ENCODE measurements at places on chromosomes 1 and 21.

DNA sequence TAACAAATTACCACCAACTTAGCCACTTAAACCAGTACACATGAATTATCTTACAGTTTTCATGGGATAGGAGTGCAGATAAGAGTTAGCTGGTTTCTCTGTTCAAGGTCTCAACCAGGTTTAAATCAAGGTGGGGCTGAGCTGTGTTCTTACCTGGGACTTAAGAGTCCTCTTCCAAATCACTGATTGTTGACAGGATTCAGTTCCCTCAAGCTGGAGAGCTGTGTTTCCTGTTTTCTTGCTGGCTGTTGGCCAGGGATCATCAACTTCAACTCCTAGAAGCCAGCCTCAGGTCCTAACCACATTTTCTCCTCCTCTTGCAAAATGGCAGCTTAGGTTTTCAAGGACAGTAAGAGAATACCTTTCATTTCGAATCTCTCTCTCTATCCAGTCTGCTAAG lies 123.8 kb upstream of the CHRM3 start:
- DNase-seq = no peak

DNA sequence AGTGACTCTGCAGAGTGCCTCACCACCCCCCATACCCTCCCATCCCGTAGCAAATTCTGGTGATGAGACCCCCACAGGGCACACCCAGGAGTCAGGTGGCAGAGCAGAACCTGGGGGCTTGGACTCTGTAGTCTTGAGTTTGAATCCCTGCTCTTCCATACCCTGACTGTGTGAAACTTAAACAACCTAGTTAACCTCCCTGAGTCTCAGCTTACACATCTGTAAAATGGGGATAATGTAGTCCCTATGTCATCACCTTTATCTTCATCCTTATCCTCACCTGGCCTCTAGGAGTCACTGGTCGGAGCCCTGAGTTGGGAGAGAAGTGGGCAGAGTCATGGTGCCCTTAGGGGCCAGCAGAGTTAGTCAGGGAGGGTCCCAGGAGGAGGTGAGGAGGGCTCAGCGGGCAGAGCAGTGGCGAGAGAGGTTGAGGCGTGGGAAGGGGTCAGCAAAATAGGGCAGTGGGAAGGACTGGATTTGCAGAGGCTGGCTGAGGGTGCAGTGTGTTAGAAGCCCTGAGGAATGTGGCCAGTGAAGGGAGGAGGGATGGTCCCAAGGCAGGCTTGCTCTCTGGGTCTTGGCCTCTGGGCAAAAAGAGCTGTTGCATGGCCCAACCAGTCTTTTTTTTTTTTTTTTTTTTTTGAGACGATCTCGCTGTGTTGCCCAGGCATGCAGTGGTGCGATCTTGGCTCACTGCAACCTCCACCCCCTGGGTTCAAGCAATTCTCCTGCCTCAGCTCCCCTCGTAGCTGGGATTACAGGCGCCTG lies 18.6 kb downstream of the C1orf167 start:
- no peak for DNase-seq

- DNase-seq = no peak
Observed at GRCh38 chr1:89581859-89582258, 51.1 kb upstream of the LRRC8C start.

DNA sequence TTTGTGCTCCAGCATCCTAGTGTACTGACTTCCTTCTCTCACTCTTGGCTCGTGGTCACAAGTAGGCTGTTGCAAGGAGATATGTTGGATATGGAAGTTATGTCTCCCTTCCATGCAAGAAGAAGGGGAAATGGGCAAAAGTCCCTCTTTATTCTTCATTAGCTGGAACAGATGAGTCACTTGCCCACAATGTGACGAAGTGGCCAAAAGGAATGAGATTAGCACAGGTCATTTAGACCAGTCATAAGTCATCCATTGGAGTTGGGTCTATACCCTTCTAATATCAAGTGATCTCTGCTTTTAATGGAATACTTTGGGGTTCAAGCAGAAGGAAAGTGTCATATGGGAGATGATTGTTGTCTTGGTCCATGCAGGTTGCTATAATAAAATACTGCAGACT lies 91.2 kb upstream of the NGF start:
- DNase-seq = no peak

DNA sequence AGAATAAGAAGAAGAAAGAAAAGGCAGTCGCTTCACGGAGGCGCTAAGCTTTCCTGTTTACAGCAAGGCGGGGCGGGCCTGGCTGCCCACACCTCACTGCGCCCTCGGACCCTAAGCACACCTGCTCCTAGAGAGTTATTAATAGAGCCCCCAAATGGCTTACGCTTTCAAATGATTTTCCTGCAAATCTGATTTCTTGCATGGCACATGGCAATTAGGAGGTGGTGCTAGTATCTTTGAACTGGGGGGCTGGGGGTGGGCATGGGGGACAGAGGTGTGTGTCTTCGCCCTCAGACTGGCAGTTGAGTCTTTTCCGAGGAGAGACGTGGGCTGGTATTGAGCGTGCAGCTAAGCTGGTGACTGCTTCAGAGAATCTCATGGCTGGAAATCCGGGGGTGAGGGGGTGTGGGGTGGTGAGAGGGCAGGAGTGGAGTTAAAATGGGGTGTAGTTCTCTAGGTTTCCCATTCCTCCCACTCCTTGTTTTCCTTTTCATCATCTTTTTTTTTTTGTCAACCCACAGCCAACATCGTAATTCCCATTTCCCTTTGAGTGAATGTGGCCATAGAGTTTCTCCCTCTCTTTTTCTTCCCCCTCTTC lies 1.3 kb downstream of the S1PR1 start:
- no peak for DNase-seq

- DNase-seq = no peak
Observed at GRCh38 chr1:188170411-188170810, 1341.7 kb downstream of the PLA2G4A start.

DNA sequence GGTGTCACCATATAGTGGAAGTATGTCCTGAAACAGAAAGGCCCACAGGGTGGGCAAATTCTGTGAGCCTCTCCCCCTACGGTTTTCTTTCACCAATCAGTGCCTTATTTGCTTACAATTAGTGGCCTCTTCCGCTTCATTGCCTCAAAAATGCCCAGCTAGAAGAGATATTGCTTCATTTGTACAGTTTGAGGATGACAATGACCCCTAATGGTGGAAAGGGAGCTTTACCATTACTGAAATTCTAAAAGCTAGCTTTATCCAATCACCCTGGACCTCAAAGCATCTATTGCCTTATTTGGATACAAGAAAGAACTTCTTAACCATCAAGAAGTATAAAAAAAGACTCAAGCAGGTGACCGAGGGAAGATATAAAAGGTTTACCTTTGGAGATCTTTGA lies 49.6 kb downstream of the LRRC71 start:
- no peak for DNase-seq

DNA sequence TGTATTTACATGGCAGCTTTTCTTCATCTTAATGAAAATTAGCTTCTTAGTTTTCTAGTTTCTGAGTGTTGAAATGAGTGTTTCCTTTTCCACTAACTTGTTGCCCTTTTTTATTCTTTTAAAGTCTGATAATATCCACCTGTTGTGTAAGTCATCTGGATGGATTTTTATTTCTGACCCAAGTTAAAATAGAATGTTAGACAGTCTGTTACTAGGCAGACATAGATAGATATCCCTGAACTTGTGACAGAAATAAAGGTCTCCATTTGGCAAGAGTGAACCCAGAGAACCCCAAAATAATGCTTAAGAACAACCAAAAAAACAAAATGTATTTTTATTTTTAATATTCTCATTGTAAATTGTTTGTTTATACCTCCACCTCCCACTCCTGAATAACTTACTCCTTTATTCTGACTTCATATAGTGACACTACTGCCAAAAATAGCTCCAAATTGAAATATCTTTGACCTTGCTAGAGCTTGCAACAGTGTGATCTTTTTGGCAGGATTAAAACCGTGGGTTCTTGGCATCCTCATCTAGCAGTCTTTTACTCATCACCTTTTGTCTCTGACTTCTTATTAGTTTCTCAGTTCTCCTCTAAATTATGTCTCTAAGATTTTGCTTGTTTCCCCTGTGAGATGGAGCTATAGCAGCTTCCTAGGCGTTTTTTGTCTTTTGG lies 26.9 kb upstream of the SH3D21 start:
- DNase-seq = no peak

DNA sequence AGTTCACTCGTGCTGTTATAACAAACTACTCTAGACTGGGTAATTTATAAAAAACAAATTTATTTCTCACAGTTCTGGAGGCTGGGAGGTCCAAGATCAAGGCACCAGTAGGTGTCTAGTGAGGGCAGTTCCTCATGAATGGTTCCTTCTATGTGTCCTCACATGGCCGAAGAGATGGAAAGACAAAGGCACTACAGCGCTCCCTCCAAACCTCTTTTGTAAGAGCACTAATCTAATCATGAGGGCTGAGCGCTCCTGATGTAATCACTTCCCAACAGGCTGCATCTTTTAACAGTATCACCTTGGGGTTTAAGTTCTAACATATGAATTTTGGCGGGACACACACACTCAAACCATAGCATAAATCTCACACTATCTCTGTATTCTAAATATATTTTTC lies 54.0 kb upstream of the KANK4 start:
- DNase-seq = no peak

DNA sequence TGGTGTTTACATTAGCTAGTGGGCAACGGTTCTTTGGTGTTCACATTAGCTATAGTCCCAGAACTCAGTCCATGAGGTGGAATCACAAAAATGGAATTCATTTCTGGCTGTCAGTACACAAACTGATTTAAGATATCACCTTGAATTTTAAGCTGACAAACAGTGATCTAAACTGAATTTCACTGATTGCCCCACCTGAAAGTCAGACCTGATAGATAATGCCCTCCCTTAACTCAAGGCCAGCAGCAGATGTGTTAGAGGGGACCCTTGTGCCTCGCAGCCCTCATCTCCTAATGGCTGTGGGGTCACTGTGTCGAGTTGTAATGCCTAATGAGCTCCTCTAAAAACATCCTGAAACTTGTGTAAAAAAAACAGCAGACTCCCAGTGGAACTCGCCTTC lies 8.6 kb downstream of the ARF1 start:
- DNase-seq = no peak

- no peak for DNase-seq
Observed at GRCh38 chr1:16375521-16376340, 8.7 kb downstream of the SZRD1 start.

- no peak for DNase-seq
Observed at GRCh38 chr1:7257225-7257624, 472.0 kb downstream of the CAMTA1 start.

DNA sequence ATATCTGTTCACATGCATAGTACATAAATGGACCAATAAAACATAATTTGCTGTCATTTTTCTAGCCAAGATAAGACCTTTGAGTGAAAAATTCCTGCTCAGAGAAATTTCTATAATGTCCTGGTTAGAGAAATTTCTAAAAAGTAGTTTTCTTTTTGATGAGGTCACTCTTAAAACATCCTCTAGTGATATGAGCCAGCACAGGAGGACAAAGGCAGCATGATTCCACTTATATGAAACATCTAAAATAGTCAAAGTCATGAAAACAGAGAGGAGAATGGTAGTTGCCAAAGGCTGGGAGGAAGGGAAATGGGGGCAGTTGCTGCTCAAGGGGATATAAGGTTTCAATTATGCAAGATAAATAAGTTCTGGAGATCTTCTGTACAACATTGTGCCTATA lies 239.4 kb downstream of the BACH1 start:
- no peak for DNase-seq

- DNase-seq = no peak
Observed at GRCh38 chr1:16913181-16913832, 8.4 kb upstream of the CROCC start.

DNA sequence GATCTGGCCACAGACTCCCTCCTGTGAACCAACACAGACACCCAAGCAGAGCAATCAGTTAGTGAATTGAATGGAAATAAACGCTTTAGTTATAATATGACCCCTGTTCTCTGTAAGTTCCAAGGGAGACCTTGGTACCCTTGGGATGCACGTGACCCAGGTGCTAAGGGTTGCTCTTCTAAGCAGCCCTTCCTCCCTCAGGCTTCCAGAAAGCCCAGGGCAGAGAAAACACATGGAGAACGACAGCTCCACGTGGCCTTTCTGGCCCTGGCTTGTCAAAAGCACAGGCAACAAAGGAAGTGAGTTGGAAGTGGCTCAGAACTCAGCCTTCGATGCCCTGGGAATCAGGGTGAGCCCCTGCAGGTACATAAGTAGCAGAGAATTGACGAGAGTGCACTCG lies 57.4 kb downstream of the LACTBL1 start:
- no peak for DNase-seq

- no peak for DNase-seq
Observed at GRCh38 chr1:22860883-22861385, 111.7 kb downstream of the LACTBL1 start.

DNA sequence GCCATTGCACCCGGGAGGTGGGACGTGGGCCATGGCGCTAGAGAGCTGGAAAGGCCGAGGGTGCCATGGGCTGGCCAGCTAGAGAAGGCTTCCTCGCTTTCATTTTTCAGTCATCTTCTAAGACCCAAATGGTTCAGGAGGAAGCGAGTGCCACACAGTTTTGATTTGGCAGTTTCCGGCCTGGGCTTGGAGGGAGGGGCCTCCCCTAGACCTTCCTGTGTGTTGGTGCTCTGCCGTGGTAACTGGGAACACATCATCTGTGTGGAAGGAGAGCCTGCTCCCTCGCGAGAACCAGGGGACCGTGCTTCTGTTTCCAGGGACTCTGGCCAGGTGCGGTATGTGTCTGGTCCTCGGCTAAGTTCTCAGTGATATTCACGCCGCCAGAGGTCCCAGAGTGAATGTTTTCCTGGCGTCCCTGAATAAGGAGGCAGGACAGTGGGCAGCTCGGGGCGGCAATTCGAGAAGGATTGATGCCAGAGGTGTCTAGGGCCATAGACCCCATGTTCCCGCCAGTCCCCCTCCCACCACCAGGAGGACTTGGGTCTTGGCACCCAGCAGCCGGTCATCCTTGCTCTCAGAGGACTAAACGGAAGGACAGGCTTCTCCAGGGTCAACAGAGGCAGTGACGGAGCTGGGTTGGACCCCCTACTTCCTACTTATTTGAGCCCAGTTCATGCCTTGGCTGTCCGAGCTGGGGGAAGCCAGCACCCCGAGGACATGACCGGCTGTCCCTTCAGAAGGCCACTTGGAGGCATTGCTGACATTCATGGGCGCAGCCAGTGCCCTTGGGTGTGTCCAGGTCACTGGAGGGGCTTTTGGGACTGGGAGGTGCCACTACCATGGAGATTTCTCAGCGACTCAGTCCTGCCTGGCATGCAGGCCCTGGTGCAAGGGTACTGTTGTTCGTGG lies 2.7 kb upstream of the NPHP4 start:
- no peak for DNase-seq

DNA sequence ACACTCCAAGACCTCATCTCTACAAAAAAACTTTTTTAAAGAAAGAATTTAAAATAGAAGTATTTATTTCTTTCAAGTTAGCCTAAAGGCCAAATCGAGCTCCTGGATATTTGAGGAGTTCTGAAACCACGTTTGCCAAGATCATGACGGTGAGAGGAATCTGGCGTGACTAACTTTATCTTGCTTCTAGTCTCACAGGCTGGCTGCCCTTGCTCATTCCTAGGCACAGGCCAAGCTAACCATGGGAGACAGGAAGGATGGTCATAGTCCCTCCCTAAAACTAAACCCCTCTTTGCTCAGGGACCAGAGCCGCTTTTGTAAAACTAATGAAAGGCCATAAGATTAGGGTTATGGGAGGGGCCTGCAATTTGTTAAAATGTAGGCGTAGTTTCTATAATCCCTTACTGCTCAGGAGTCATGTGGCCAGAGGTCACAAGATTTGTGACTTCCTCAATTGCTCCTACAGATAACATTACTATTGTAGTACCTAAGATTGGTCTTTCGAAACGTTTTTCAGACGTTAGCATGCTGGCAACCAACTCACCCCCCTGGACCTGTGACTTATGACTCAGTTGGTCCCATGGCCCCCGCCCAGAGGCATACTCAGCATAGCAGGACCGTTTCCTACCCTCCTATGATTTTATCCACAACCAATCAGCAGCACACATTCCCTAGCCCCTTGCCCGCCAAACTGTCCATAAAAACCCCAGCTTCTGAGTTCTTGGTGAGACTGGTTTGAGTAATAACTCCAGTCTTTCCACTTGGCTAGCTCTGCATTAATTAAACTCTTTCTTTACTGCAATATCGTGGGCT lies 425.0 kb downstream of the SMYD3 start:
- no peak for DNase-seq

Data from LoVo (cell line).